AG09319 (cell line): ENCODE measurements at places on chromosomes 6 and 20.

- DNase-seq = no peak
Measured at GRCh38 chr20:23163562-23163961, 77.4 kb upstream of the CD93 start.

DNA sequence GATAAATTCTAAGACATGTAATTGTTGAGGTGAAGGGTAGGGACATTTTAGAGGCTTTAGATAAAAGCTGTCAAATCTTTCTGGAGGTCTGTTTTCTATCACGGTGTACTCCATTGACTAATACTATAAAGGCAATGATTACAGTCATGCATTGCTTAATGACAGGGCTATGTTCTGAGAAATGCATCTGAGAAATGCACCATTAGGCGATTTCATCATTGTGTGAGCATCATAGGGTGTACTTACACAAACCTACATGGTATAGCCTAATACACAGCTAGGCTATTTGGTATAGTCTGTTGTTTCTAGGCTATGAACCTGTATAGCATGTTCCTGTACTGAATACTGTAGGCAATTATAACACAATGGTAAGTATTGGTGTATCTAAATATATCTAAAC lies 71.3 kb upstream of the FYN start:
- DNase-seq = no peak

DNA sequence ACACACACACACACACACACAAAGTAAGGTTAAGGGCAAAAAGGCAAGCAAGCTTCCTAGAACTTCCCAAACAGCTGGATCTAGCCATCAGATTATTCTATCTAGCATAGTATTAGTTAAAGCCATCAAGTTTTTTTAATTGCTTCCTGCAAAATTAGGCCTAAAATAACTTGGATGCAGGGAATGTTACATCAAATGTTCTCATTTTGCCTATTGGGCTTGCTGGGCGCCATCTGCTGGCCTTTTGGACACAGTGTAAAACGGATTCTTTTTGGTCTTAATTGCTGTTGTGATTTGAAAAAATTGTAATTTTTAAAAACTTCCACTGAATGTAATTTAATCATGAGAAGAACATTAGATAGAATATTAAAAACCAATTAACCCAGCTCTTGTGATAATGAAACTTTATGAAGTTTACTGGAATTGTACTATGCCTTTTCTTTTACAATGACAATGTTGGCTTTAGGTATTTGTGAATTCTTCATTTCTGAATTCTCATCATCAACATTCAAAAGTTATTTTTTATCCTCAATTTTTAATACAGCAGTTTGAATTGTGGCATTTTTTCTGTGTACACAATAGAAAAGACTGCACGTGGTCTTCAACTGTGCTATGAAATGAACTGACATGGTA lies 6.8 kb downstream of the MKKS start:
- peak; percentile 51 for DNase-seq

DNA sequence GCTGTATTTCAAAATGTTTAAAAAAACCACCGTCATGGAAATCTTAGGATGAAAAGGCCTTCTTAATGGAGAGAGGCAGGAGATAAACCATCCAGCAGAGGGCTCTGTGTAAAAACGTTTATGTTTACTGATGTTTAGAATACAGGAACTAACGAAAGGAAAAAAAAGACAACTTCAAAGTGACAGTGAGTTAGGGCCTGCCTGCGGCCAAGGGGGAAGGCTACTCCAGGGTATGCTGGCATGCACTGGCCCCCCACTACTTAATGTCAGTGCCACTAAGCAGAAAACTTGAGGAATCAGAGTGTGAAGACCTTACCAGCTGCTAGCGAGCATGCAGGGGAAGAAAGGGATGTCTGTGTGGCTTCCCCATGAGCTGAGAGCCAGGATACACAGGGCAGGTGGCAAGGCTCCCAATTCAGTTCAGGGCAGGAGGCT lies 47.7 kb downstream of the AKAP7 start:
- DNase-seq = no peak

- DNase-seq = no peak
Measured at GRCh38 chr6:90326404-90327057, 29.9 kb upstream of the BACH2 start.

DNA sequence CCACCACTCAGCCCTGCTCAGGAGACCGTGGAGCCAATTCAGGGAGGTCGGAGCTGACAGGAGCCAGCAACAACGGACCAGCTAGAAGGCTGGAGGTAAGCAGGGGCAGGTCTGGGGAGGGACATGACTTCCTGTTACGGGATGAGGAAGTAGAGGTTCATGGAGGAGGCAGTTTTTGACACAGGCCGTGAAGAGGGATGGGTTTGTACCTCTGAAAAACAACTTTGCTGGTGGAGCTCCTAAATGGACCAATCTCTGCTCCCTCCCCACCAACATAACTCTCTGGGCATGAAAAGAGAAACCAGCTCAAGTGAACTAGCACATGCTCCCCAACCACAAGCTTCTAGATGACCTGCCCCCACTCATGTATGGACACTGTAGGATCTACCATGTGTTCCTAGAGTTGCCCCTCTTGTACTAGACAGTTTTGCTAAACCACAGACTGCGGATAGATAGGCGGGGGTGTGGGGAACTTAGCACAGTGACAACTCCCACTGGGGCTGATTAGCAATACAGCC lies 31.4 kb downstream of the RALGAPA2 start:
- no peak for DNase-seq

DNA sequence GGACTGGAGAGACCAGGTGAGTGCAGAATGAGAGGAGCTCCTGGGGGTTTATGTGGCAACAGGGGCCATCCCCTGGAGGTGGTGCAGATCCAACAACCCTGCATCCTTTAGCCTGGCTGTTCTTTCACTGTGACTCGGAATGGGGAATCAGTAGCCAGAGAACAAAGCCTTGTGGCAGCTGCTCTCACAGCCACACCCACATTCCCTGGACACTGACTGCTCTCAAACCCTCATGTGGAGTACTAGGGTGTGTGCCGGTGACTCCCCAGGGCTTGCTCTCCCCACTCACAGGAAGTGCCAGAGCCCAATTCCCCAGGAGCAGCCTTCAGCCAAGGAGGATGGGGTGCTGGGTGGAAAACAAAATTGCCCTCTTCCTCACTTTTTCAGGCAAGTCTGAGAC lies 30.2 kb upstream of the GGTLC1 start:
- no peak for DNase-seq

DNA sequence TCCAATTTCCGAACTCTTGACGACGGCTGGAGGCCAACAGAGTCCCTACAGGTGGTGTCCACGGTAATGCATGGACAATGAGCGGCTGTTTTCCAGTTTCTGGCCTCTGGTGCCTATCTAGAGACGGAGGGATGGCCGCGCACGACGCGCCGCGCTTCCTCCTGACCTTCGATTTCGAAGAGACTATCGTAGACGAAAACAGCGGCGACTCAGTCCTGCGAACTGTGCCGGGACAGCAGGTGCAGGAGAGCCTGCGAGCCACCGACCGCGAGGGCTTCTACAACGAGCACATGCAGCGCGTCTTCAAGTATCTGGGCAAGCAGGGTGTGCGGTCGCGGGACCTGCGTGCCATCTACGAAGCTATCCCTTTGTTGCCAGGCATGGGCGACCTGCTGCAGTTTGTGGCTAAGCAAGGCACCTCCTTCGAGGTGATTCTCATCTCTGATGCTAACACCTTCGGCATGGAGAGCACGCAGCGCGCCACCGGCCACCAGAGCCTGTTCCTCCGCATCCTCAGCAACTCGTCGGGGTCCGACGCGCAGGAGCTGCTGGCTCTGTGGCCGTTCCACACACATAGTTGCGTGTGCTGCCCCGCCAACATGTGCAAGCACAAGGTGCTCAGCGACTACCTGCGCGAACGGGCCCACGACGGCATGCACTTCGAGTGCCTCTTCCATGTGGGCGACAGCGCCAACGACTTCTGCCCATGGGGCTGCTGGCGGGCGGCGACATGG lies 169.4 kb downstream of the CDK19 start:
- no peak for DNase-seq

GRCh38 chr6:41455410-41455809 lies 90.8 kb upstream of the FOXP4 start:
- DNase-seq = no peak

DNA sequence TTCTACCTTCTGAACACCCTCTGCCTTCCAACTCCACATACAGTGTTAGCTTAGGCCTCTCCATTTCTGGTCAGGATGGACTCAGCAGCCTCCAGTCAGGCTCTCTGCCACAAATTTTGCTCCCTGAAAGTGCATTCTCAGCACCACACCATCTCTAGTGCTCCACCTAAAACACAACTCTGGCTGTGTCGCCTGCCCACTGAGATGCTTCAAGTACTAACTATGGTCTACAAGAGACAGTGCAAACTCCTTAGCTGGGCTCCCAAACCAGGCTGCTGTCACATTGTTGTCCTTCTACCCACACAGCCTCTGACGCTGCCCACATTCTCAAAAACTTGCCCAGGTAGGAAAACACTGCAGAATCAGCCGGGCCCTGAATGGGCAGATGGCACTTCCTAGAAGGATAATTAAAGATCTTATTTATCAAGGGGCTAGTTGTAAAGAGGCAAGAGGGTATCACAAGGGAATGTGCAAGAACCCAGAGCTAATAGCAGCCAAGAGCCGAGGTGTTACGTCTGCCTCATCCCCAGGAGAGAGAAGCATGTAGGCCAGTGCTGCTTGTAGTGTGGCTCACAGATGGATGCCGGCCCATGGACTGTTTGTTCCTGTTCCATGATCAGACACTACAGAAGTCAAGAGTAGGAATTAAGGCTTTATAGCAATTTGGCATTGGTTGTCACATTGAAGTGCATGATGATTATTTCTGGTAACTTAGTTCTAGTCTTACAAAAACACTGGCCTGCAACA lies 189.7 kb downstream of the LRFN2 start:
- DNase-seq = no peak

GRCh38 chr6:40718401-40718800 lies 131.2 kb upstream of the LRFN2 start:
- no peak for DNase-seq

DNA sequence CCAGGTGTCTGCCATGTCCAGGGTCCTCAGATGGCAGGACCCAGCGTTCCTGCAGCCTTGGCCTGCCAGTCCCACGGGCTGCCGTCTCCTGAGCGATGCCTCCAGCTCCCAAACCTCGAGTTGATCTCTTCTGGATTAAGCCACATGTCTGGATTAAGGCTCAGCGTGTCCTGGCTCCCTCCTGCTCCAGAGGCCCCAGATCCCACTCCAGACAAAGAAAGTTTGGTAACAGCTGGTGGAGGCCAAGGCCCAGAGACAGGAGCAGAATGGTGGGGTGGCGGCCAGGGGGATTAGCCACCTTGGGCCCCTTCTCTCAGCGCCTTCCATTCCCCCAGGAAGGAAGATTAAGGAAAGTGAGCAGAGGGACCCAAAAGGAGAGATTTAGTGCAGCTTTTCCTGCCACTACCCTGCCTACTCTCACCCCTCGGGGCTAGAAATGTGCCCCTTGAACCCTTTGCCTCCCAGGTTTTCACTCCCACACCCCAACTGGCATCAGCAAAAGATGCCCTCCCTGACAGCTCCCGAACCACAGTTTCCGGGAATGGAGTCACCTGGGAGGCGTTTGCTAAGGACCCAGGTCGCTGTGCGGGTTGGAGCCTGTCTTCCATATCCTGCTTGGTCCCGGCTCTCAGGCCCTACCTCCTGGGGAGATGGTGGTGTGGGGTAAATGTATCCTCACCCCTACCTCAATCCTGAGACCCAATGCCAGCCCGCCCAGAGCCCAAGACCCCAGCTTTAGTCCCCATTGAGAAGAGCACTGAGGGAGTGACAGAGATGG lies 6.9 kb downstream of the SPDEF start:
- no peak for DNase-seq

GRCh38 chr20:50151034-50151743 lies 2.3 kb downstream of the PEDS1 start:
- no peak for DNase-seq

DNA sequence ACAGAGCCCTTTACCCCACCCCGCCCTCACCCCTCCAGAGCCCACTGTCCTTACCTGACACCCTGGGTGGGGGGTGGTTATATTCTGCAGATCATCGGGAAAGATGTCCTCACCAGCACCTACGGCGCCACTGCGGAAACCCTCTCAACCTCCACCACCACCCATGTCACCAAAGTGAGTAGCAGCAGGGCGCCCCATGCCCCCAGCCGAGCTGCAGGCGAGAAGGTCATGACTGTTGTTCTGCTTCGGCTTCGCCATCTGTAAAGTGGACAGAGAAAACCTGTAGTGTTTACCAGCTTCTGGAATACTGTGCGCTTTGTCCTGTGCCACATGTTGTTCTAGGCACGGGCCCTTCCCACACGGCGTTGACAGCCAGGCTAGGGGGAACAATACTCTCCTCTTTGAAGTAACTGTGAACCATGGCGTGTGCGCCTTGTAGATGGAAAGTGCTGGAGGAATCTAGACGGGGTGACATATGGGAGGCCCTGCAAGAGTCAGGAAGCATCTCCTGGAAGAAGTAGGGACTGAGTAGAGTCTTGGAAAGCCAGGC lies 16.5 kb upstream of the AAR2 start:
- no peak for DNase-seq

- DNase-seq = no peak
Measured at GRCh38 chr6:43308101-43308989, at the start of gene CRIP3. Gene CRIP3 (minus strand): TSS chr6:43308826. CDS start chr6:43308792, 34 bp downstream.

GRCh38 chr20:37907677-37908401 lies 4.9 kb downstream of the VSTM2L start:
- DNase-seq = peak; percentile 14

- no peak for DNase-seq
Measured at GRCh38 chr6:81906709-81907204, 154.3 kb upstream of the TENT5A start.

GRCh38 chr20:45230631-45231030 lies 9.5 kb downstream of the SEMG2 start:
- DNase-seq = no peak

DNA sequence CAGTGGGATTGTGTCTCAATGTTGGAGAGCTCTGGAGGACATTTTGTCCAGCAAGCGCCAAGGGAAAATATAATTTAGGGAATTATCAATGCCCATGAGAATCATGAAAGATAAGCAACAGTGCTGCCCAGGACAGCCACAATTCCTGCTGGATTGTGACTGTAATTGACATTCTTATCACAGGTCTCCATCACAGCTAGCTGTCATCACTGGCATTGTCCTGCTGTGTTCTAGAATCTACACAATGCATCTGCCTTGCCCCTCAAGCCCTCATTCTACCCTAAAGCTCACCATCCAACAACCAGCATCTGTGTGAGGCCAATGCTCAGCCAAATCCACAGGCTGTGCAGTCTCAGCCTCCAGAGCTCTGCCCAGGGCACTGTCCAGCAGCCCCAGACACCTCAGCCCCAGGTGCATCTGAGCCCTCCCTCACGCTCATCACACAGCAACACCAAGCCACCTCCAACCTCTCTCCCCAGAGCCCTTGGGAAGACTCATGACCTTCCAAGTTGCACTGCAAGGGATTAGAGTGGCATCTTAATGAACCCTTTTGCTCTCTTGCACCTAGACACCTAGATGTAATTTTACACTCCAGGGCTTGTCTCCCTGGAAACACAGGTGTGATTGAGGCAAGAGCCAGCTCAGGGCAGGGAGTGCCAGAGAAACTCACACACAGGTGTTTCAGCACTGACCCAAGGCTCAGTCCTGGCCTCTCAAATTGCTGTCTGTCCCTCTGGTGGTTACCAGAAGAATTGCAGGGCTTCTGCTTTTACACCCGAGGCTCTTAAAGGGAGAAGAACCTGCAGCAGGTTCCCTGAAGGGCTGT lies 85.2 kb upstream of the PHACTR3 start:
- DNase-seq = no peak

GRCh38 chr6:92166666-92167065 lies 1252.7 kb downstream of the EPHA7 start:
- no peak for DNase-seq
